ENCODE measurements at places on chromosomes 7 and 10. TPM values are rescaled to one million over a fixed set of nuclear protein-coding genes. Genes with fewer than 3 reads are reported as not detected.

The MMD2 gene
- total RNA-seq, result not detected

The CCDC146 gene
- total RNA-seq, result 3.9 TPM

The EGR2 gene
- total RNA-seq, result under 0.01 TPM

The WASHC2C gene
- total RNA-seq, result 21.4 TPM

The MOGAT3 gene
- total RNA-seq, result not detected

The PLXNA4 gene
- total RNA-seq, result not detected

The INTS1 gene
- total RNA-seq, result 31.6 TPM

The HK1 gene
- 252 TPM for total RNA-seq

The BTBD16 gene
- not detected for total RNA-seq

The SOSTDC1 gene
- 0.24 TPM for total RNA-seq

The CPA2 gene
- total RNA-seq, result not detected

The PRTFDC1 gene
- total RNA-seq, result 6.8 TPM

The TWIST1 gene
- total RNA-seq, result 16.4 TPM

The DNAJC12 gene
- total RNA-seq, result 1.7 TPM

The GPR26 gene
- total RNA-seq, result not detected

The FXYD4 gene
- total RNA-seq, result not detected

The PRSS37 gene
- total RNA-seq, result not detected

The IFIT2 gene
- total RNA-seq, result 0.21 TPM

The FAM3C gene
- total RNA-seq, result 44.3 TPM

The PRXL2A gene
- 57.1 TPM for total RNA-seq

The DNAJC30 gene
- total RNA-seq, result 0.72 TPM

The TYW1B gene
- 0.85 TPM for total RNA-seq

The PPP2R2D gene
- 43.1 TPM for total RNA-seq

The RBM48 gene
- total RNA-seq, result 5.1 TPM

The GIMAP1 gene
- total RNA-seq, result not detected

The SPDYE16 gene
- total RNA-seq, result not detected

The PON1 gene
- not detected for total RNA-seq

The CNPY1 gene
- not detected for total RNA-seq

The FAM237B gene
- total RNA-seq, result not detected

The EGFR gene
- total RNA-seq, result 281 TPM

The PNLIPRP3 gene
- total RNA-seq, result 13.0 TPM

The UTF1 gene
- not detected for total RNA-seq

The AS3MT gene
- total RNA-seq, result 4.9 TPM

The FKBP6 gene
- not detected for total RNA-seq

The FHIP2A gene
- 9.4 TPM for total RNA-seq

The ANKRD30A gene
- total RNA-seq, result not detected

The CACNA2D1 gene
- total RNA-seq, result 0.64 TPM

Data from tracheal epithelial cell (primary cell).